NCI-H1092 (cell line): ENCODE measurements at places on chromosomes 11 and 22.

DNA sequence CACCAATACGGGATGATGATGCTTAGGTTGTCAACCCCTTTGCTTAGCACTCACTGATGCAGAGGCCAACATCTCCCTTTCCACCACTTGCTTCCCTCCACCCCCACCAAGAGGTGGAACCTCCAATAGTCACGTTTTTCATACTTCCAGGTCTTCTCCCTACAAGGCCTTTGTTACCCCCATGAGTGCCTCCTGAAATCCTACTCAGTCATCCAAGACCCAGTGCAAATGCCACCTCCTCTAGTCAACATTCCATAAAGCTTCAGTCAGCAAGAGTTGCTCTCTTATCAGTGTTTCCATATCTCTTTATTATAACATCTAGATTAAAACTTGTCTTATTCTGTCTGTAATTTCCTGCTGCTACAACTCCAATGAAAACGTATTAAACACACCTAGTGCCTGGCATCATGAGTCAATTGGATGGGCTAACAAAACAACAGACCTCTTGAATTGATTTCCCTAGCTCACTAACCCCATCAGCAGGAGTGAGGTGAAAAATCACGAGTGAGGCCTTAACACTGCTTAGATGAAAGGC, 370.7 kb upstream of the CCDC90B start:
- DNase-seq = no peak

GRCh38 chr11:112836256-112836602, 125.0 kb upstream of the NCAM1 start:
- DNase-seq = no peak

DNA sequence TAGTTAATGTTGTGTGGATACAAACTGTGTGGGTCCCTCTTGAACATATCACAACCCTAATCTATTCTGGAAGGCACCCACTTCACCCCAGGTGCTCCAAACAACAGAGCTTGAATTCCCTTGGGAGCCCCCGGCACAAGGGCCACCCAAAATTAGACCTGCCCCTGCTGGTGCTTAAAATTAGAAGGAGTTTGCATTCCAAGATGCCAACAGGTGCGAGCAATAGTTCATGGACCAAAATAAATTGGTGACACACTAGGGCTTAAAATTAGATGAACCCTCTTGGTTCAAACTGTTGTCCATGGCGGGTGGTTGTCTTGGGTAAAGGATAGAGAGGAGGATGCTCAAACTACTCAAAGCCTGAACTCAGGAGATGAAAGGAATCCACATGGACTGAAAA, 291.5 kb downstream of the MN1 start:
- no peak for DNase-seq

DNA sequence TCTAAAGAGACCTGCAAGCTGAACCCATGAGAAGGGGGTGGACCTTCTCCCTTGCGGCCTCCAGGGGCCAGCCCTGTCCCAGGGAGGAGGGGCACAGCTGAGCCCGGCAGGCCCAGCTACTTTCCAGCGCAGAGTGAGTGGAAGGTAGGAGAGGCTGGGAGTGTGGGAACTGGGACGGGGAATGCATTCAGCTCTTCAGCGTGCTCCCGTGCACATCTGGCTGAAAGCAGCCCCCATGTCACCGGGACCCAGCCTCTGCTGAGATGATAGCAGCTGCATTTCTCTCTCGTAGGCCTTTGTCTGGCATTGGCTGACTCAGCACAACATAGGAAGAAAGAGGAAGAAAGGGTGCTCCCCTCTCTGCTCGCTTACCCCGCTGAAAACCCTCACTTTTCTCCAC, 951.5 kb downstream of the TBC1D22A start:
- no peak for DNase-seq

DNA sequence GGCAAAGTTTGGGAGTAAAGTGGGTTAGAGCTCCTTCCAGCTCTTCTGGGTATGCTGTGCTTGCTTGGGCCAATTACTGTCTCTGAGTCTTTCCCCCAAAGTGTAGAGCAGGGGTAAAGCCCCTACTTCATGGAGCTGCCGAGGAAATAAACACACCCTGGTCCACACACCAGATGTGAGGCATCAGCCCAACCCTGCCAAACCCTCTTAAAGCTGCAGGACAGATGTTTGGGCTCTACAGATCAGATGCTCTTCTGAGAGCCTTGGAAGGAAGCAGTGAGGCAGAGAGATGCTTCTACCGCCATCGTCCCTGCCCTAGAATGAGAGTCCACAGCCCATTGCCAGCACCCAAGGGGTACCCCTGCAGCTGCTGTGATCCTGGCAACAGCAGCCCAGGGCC, 64.7 kb downstream of the ELFN2 start:
- no peak for DNase-seq

DNA sequence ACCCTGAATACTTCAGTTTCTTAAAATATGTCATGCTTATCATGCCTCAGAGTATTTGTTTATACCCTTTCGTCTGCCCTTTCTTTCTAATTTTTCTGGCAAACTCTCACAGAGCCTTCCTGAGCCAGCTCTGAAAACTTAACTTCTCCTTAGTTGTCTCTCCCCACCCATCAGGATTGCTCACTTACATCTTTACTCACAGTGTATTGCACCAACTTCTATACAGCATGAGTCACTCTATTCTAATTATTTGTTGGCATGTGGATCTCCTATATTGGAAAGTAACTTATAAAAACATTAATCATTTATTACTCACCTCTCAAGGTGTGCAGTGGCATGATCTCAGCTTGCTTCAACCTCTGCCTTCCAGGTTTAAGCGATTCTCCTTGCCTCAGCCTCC, 114.9 kb downstream of the FANCF start:
- DNase-seq = no peak

DNA sequence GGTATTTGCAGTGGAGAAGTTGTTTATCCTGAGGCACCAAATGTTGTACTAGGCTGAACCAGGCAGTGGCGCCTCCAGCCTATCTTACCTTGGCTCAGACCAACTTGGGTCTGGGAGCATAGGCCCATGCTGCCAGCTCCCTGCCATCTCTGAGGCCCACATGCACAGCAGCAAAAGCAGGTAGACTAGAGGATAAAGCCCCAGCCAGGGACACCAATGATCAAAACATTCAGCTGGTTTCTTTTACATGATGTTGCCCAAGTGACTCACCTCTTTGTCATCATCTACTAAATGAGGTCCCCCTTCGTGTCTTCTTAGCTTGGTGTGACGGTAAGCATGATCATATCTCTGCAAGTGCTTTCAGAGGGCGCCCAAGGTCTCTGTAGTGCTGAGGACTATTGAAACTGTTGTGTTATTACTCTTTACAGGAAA, 112.1 kb upstream of the DRD2 start:
- DNase-seq = no peak

- DNase-seq = no peak
Measured at GRCh38 chr11:7632211-7632610, 41.1 kb downstream of the CYB5R2 start.

DNA sequence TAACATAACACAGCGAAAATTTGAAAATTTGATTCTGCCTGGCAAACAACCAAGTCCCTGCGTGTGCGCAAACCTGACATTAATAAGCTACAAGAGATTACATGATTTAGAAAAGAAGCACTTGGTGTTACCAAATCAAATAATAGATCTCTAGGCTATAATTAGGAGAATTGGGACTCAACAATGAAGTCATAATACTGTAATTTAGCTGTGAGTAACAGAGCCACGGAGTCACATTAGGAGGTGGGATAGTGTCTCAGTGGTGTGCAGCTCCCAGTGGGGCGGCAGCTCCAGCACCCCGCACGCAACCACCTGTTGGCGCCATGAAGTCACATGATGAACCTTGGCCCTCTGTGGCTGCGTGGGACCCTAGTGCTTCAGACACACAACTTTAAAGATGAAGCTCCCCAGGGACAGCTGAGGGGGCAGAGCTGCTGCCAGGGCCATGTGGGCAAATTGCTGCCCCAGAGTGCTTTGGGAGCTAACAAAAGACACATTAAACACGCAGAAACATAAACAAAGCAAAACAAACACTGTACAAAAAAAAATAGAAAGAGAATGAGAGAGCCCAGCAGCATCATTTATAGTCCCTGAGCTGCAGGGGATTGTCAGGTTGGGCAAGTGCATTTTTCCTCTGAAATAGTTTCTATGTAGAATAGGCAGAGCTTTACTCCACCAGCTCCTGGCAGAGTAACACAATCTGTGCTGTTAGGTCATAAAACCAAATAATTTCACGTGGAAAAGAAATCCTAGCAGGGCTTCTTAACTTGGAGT, 605.6 kb downstream of the SOX6 start:
- peak; percentile 76 for DNase-seq

DNA sequence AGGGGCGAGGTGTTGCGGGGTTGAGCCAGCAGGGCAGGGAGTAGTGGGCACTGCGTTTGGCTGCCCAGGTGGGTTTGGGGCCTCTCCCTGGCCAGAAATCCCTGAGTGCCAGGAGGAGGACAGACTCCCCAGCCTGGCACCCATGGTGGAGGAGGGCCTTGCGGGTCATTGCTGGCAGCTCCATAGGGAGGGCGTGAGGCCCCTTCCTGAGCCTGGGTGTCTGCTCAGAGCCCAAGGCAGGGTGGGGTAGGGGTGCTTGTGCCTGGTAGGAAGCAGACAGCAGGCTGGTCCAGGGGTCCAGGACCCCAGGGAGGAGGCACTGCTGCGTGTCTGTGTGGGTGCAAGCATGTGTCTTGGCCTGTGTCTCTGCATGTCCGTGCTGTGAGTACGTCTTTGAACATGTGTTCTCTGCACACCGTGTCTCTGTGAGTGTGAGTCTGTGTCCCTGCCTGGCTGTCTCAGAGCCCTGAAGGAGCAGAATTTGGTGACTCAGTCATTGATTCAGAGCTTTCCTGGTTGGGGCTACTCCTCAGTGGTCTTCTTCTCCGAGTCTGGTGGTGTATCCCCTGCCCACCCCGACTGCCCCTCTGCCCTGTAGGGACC, 3.9 kb downstream of the TSPAN4 start:
- DNase-seq = no peak
